ENCODE measurements at places on chromosomes 5 and 9.
A peak's percentile ranks its signal among the peaks of the same experiment; 100 is the strongest.

DNA sequence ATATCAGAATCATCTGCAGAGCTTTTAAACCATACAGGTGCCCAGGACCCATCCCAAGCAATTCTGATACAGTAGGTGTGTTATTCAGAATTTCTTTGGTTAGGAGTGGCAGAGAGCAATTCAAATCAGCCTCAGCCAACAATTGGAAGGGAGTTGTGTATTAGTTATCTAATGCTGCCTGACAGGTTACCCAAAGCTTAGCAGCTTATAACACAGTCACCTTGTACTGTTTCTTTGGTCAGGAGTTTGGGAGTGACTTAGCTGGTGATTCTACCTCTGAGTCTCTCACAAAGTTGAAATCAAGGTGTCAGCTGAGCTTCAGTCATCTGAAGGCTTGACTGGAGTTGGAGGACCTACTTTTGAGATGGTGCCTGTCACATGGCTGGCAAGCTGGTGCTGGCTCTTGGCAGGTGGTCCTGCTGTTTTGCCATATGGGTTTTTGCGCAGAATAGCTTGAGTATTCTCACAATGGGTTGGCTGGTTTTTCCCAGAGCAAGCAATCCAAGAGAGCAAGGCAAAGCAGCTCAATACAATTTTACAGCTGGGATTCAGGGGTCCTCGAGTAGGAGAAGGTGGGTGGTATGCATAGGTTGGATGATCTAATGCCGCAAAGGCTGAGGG is 18.7 kb upstream of the CARNMT1 start:
- DNase-seq, result no peak

- DNase-seq, result no peak
Observed at GRCh38 chr9:124799274-124800006, 22.5 kb downstream of the OLFML2A start.

DNA sequence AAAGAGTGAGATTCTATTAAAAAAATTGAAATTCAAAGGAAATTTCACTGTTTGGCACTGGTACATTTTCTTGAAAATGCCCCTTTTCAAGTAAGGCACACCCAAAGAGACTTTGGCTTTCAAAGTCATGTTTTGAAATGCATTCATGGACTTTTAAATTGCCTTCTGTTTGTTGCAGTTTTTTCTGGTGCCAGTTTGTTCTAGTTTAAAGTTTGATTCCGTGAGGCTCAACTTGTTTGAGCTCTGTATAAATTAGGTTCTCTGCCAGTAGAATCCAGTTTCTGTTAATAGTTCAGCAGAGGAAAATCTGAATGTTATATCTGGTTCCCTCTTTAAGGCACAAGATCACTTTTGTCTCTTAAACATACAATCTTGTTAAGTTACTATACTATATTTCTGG is 16.4 kb downstream of the ATP6V0E1 start:
- DNase-seq, result no peak

DNA sequence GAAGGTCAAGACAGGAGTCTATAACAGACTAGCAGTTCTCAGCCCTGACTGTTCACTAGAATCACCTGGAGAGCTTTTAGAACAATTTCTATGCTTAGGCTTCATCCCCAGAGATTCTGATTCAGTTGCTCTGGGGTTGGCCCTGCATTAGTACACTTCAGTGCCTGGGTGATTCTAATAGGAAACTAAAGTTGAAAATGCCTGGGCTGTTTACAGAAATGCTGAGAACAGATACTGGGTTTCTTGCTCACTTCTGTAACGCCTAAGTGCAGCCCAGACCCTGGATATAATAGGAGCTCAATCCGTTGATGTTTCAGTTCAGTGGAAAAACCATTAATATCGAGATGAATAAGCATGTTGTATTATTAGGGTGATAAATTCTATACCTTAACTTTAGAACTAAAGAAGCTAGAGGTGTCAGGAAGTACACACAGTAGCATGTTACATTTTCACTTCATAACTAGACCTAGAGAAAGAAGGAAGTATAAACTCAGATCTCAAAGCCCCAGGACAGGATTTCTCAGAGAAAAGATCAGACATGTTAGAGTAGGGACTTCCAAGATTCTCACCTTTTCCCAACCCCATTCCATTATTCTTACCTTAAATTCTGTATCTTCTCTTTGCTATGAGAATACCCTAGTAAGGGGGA is 20.4 kb downstream of the HAVCR2 start:
- no peak for DNase-seq

DNA sequence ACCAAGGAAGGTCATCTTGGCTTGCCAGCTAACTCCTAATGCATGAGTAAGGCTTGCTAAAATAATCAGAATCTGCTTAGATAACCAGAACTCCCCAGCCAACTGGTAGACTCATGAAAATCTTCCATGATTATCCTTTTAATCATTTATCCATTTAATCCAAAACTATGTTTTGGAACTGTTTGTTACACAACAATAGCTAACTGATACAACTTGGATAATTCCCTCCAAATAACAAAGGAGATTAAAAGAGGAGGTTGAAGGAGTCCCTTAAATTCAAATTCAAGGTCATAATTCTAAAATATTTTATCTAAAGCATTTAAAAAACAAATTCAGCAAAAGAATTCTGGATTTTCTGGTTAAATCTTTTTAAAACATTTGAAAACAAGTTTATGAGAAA is 222.1 kb downstream of the DEPDC1B start:
- DNase-seq, result no peak

- DNase-seq, result no peak
Observed at GRCh38 chr5:66969963-66970362, 226.6 kb downstream of the CD180 start.

DNA sequence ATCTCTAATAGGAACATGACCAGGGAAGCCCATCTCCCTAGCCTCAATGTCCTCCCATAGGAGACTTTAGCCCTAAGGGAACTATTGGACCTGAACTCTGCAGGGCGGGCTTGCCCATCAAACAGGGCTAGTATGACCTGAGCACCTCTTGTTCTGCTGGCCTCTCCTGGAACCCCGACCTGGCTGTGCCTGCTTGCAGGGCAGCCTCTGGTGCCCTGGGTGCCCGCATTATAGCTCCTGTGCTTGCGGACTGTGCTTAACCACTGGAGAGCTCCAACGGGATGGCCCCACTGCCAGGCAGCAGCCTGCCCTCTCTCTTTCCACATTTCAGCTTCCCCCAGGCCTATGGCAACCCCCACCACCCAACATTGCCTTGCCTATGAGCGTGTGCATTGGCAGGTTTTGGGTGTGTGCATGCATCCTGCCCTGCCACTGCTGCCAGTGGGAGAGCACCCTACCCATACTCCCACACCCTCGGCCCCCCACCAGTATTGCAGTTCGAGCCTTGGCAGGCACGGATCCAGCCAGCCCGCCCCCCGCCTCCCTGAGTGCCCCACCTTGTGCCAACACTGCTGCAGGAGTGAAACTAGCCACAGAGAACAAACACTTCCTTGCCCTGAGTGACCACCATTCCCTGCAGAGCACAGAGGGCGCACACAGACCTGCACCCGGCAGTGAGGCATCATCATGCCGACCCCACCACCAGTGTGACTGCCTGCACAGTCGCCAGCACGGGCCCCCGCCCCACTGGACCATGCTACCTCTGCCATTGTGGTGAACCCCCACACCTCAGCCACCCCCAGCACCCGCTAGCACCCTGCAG is 1123.8 kb upstream of the CDH6 start:
- DNase-seq, result no peak

- no peak for DNase-seq
Observed at GRCh38 chr5:95718203-95718602, 12.9 kb upstream of the RHOBTB3 start.

DNA sequence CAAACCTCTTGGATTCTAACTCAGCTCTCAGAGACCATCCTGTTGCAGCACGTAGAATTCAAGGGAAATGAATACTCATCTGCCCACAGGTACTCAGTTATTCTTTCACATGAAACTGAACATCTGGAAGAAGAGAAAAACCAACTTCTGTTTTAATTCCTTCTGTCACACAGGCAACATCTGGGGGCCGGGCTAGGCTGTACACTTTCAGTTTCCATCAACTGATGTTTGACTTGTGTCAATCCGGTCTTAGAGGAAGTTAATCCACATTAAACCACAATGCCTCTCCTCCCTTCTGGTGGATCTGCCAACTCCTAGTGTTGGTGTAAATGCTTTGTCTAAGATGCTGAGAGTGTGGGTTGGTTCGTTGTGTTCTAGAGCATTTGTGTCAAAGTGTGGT is 17.6 kb downstream of the DMRT3 start:
- no peak for DNase-seq

DNA sequence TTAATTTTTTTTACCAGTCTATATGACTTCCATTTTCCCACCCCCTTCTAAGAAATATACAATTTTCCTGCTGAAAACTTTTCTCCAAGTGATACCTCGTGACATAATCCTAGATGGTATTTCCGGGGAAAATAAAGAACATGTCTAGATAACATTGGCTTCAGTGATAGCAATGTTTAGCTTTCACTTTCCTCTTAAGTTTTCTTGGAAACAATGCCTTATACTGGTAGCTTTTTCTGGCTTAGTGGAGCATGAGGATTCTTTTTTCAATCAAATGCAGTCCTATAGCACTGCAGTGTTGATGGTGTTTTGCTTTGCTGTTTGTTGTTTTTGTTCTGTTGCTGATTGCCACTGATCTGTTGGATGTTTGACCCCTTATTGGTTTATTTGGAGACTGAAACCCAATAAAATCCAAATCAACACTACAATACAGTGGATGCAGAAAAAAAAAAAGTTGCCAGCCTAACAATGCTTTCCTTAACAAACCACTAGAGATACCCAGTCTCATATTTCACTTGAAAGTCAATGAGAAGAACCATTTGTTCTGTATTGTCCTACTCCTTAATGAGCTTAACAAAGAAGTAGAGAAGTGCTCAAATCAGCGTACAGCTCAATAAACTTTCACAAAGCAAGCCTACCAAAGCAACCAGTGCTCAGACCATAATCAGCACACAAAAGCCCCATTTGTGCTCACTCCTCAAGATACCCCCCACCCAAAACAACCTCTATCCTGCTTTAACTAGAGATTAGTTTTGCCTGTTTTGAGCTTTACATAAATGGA is 74.2 kb upstream of the GRAMD2B start:
- DNase-seq, result no peak

GRCh38 chr5:51488803-51489642 is 105.8 kb downstream of the ISL1 start:
- no peak for DNase-seq

DNA sequence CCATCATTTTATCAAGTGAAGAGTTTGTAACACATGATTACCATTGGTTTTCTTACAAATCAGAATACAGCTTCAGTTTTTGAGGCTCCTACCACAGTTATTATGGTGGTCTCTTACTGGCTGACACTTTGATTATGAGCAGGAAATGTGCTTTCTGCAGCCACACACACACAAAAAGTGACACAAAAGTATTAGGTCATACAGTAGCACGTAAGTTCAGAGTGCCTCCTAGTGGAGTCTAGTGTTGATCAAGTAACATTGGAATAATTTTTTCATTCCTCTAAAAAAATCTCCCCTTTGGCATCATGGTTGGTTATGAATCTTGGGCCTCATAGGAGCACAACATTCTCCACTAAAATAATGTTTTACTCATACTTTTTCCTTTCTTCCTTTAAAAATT is 37.6 kb downstream of the PAM start:
- no peak for DNase-seq

DNA sequence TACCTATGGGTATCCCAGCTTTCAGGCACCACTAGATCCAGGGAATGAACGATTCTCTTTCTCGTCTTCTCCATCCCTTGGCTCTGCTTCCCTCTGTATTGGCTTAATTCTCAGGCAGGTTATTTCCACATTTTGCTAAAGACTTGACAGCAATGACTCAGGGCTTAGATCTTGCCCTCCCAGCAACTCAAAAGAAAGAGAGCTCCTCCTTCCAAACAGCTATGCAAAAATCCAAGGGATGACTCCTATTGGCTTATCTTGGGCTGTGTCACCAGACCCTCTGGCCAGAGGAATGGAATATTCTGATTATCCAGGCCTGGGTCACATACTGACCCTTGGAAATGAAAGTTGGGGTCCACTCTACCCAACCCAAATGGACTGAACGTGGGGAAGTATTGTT is 270.2 kb downstream of the NTRK2 start:
- DNase-seq, result no peak

DNA sequence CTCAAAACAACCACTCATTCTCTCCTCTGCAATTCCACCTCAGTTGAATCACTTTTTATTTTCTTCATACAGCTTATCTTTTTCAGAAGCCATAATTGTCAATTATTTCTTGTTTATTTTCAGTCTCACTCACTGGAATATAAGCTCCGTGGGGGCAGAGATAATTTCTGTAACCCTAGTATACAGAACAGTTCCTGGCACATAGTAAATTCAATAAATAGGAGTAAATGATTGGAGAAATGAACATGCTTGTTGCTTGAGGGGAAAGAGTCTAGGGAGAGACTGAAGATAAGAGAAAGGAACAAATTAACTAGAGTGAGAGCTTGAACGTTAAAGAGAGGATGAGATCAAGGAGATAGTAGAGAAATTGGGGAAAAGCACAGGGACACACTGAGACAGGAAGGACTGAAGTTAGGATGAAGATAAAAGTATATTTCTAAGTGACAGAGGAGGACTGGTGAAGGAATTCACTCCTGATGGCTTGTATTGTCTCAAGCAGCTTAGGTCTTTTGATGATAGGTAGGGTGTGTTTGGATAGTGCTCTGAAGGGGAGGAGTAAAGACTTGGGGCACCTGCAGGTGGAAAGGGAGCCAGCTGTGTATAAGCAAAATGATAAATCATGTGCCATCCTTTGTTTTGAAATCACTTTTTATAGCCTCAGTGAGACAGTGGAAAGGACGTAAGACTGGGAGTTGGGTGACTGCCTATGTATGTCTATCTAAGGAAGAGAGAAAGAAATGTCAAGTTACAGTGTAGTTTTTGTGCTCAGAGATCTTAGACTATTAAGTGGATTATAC is 2.2 kb downstream of the NAA35 start:
- DNase-seq, result no peak

- no peak for DNase-seq
Observed at GRCh38 chr9:93648836-93649235, 72.5 kb downstream of the PHF2 start.

- peak; percentile 13 for DNase-seq
Observed at GRCh38 chr9:89606624-89607311, 2.0 kb downstream of the GADD45G start.

GRCh38 chr5:103511554-103511885 is 51.1 kb downstream of the NUDT12 start:
- no peak for DNase-seq

DNA sequence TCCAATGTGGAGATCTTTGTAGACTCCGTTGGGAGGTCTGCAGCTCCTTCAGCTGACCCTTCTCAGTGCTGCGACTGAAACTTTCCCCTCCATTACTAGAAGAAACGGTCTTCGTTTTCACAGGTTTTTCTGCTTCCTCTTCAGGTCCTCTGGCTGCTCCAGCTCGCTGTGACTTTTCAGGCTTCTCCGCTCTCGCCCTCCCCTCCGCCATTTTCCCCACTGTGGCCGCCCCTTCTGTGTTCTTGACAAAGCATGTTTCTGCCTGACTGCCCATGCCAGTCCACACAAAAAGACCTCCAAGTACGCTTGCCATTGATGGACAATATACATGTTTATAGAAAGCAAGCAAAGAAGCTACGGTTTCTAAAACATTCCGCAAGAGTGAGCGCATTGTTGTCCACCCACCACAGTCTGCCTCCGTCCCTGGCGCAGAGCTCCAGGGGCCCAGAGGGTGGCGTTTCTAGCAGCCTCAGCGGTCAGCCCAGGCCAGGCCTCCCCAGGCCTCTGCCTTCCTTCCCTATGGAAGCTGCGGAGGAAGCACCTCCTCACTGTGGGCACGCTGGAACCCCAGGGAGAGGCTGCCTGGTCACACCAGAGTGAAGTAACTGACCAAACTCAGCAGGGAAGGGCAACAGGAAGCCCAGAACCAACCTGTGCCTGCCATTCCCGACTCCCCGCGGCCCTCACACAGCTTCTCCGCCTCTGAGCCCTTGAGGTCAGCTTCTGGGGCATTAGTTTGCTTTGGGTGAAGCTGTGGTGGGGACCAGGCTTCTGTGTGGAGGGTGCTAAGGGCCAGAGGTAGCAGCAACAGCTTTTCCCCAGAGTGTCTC is 19.9 kb upstream of the S1PR3 start:
- DNase-seq, result no peak

All from T-helper 2 cell (primary cell).